ENCODE measurements at places on chromosomes 1 and 21.
A peak's percentile ranks its signal among the peaks of the same experiment; 100 is the strongest.

DNA sequence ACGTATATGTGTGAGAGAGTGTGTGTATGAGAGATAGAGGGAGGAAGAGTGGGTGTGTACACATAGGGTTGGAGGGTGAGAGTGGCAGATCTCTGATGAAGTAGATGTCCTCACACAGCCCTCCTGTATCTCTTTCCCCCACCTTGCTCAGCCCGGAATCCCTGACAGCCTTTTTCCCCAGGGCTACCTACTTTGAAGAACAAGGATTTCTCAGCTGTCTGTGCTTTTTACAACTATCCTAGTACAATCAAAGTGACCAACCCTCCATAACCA, 29.1 kb upstream of the CADM3 start:
- DNase-seq: no peak

GRCh38 chr1:15029036-15029435, 124.5 kb upstream of the TMEM51 start:
- no peak for DNase-seq

- DNase-seq: no peak
These were observed 136.8 kb upstream of the SGIP1 start for GRCh38 chr1:66397192-66397591.

DNA sequence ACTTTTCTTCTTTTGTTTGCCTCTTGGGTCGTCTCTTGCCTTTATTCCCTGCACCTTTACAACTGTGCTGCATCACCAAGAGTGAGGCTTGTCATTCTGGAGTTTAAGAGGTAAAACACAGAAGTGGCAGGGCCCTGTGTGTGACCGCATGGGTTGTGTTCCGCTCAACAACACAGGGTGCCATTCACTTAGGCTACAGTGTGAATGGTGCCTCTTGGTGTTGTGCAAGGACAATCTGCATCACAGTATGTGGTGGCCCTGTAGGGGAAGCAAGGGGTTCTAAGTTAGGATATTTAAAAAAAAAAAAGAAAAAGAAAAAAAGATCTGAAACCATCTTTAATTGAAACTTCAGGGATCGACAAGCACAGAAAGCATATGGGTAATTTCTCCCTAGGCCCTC, 38.2 kb downstream of the BRINP2 start:
- DNase-seq: no peak

DNA sequence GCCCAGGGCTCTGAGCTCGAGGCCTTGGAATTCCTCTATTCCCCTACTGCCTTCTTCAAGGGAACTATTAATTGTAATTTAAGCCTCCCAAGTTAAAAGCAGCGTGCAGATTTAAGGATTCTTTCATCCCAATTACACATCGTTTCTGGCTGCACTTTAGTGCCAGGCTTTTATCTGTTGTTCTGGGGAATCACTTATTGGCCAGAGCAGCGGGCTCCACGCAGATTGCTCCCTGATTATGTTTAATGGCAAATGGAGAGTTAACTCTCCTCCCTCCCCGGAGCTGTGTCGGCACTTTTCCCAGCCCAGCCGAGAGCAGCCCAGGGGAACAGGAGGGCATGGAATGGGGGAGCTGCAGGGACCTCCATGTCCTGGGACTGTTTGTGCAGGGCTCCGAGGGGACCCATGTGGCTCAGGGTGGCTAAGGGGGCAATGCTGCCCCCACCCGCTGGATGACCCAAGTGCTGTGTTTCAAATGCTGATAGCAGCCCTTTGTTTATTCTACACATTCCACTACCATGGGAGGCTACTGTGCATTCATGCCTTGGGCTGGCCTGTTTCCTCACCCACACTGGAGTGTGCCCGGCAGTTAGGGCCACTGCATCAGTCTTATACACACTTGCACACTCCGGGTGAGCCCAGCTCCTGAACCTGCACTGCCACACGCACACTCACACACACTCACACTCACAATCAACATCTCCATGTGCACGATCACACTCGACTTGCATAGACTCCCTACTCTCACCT, 93.3 kb upstream of the POU3F1 start:
- DNase-seq: no peak

GRCh38 chr1:235391874-235392273, 24.6 kb downstream of the TBCE start:
- DNase-seq: no peak

GRCh38 chr21:46011267-46011967, 29.8 kb downstream of the COL6A1 start:
- DNase-seq: peak; percentile 18

DNA sequence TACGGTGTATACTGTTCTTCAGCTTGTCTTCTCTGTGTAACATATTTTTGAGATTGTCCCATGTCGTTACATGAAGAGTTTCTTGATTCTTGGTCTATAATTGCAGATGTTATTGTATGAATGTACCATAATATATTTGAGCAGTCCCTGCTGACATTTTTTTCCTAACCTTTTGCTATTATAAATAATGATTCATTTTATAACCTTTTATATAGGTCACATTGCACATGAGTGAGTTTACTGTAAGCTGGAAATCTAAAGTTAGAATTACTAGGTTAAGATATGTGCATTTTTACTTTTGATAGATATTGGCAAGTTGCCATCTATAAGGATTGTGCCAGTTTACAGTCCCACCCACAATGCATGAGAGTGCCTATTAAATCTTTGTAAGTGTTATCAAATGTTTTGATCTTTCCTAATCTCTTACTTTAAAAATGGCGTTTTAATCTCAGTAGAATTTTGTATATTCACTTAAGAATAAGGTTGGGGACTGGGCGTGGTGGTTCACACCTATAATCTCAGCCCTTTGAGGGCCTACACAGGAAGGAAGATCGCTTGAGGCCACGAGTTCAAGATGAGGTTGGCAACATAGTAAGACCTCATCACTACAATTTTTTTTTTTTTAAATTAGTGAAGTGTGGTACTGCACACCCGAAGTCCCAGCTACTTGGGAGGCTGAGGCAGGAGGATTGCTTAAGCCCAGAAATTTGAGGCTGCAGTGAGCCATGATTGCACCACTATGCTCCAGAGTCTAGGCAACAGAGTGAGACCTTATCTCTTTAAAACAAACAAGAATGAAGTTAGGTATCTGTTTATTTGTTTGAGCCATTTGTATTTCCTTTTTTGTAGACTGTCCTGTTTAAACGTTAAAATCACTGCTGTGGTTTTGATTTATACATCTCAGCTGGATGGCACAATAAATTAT, 36.5 kb downstream of the ZMYM1 start:
- no peak for DNase-seq

All from left hindlimb (tissue), 1 donor.